ENCODE measurements at places on chromosomes 13 and 19.

- DNase-seq: no peak
Observed at GRCh38 chr19:307793-308420, 16.7 kb upstream of the PLPP2 start.

DNA sequence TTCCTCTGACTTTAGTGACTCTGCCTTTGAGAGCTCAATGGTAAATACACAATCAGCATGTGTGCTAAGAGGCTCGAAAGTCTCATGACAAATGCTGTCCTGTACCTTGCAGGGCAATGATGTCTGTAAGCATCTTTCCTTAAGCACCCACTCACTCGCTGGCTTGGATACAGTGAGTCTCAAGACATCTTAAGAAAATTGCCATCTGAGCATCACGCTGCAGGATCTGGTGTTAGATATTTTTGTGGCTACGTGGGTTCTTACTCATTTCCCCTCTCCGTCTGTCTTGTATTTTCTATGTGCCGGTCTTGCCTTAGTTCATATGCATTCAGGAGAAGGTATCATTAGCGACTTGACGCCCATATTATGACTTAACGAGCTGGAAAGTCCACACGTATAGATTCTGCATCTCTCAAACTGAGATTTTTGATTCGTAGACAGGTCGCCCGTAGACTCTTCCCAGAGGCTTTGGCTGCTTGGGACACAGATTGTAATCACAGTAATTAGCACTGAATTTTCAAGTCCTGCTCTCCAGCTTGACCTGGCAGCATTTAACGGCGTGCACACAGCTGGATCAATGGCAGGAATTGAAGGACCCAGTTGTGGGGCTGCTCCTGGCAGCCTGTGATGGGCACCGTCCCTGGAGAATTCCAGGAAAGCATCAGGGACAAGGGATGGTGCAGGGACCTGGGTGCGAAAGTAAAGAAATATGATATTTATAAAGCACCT, 231.2 kb downstream of the ZIC5 start:
- peak; percentile 13 for DNase-seq

GRCh38 chr13:20709782-20710181, 6.3 kb downstream of the IL17D start:
- DNase-seq: no peak

GRCh38 chr19:28065026-28065425, 1147.9 kb downstream of the UQCRFS1 start:
- no peak for DNase-seq

- no peak for DNase-seq
Observed at GRCh38 chr19:277131-277530, 14.1 kb downstream of the PLPP2 start.

DNA sequence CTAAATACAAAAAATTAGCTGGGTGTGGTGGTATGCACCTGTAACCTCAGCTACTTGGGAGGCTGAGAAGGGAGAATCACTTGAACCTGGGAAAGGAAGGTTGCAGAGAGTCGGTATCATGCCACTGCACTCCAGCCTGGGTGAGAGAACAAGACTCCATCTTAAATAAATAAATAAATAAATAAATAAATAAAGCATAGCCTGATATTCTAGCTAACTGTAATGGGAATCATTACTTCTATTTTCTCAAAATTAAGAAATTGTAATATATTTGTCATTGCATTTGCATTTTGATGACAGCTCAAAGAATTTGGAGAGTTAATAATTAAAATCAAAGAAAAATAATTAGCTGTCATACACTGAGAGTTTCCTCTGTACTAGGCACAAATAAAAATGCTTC, 561.1 kb downstream of the EFNB2 start:
- no peak for DNase-seq

GRCh38 chr13:30848332-30849027, 57.6 kb upstream of the MEDAG start:
- DNase-seq: no peak

DNA sequence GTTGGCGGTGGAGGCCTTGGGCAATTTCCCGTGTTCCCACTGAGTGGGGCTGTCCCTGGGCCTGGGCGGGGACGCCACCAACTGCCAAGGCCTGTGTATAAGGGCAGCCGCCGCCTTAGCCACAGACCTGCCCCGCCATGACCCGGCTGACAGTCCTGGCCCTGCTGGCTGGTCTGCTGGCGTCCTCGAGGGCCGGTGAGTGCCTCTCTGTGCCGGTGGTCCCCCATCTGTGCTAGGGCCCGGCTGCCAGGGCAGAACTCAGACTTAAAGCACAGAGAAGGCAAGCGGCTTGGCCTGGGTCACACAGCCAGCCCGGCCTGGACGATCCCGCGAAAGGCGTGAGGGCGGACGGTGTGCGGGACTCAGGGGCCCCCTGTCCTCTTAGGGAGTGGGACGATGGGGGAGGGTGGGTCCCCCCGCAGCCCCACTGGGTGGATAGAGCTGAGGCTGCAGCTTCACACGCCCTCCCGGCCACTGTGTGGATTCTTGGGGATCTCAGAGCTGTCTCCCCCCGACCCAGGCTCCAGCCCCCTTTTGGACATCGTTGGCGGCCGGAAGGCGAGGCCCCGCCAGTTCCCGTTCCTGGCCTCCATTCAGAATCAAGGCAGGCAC, at the start of gene AZU1:
TSS of gene AZU1 (plus strand) at position 128 of the 612 bp plus-strand sequence. CDS start at position 138, 10 bp downstream.
- DNase-seq: peak; percentile 91

- DNase-seq: no peak
Observed at GRCh38 chr13:64283926-64284325, 2868.3 kb upstream of the PCDH20 start.

DNA sequence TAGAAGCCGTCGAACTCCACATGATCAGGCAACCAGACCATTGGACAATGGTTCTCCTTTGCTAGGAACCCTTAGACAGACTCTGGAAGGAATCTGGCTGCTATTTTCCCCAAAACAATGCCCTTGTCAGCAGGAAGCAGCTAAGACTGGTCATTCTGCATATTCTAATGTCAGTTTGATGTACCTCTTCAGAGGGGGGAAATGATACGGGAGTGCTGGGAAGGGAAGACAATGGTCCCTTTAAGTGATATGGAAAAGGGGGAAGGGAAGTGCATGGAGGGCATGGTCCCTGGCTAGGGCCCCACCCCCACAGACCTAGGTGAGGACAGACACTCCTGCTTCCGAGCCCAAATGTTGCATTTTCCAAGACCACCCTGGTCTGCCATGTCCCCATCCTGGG, 389.0 kb upstream of the SLITRK6 start:
- DNase-seq: no peak

All from MV-4-11 (cell line).